ENCODE measurements at places on chromosomes 5 and 9.

DNA sequence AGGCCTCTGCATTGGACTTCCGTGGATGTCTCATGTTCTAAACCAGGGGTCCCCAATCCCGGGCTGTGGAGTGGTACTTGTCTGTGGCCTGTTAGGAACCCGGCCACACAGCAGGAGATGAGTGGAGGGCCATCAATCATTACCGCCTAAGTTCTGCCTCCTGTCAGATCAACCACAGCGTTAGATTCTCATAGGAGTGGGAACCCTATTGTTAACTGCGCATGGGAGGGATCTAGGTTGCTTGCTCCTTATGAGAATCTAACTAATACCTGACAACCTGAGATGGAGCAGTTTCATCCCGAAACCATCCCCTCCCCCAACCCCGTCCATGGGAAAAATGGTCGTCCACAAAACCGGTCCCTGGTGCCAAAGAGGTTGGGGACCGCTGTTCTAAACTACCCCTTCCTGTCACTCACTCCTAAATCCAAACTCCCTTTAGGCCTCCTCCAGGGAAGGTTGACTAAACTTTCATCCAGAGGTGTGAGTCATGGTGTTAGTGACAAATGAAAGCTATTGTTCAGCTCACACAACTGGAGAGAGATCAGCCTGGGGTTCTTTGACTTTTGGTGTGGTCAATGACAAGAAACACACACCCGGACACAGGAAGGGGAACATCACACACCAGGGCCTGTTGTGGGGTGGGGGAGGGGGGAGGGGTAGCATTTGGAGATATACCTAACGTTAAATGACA lies 9.5 kb downstream of the KCNV2 start:
- DNase-seq, result no peak

DNA sequence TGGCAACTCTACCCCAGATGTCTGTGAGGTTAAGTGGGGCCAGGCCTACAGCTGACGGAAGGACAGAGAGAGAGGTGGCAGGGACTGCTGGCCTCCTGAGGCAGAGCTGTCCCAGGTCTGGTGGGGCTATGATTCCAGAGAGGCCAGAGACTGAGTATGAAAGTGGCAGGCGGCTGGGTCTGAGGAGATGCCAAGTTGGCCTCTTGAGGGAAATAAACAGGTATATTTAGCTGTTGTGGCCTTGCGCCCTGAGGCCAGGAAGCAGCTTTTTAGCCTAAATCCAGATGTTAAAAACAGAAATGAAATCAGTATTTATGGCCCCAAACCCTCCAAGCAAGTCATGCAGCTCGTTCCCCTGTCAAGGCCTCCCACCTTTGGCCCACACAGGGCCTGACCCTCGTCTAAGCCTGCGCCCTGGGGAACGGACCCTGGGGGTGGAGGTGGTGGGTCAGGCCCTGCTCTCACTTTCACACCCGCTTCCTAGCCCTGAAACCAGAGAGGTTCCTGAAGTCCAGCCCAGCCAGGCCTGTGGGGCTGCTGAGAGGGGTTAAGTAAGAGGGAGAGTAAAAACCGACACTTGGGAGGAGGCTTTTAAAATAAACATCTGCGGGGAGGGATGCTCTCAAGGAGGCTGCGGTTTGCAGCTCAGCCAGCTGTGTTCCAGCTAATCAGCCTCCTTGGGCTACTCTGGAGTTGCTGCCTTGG lies 18.7 kb downstream of the PCDHGC5 start:
- DNase-seq, result no peak

GRCh38 chr5:56802205-56802604 lies 13.1 kb upstream of the MAP3K1 start:
- DNase-seq, result no peak

DNA sequence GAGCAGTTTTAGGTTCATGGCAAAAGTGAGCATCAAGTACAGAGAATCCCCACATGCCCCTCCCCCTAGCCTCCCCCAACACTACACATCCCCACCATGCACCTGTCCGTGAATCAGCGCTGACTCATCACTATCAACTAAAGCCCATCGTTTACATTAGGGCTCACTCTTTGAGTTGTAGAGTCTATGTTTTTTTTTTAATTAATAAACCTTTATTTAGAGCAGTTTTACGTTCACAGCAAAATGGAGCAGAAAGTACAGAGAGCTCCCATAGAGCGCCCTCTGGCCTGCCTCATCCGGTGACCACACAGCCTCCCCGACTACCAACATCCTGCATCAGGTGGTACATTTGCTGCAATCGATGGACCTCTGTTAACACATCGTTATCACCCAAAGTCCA lies 47.9 kb upstream of the UNC5A start:
- no peak for DNase-seq

GRCh38 chr9:5450359-5451091 lies at the start of gene CD274:
Gene CD274, plus strand, starts transcription at chr9:5450542. Its CDS starts 5,572 bp downstream, at chr9:5456114.
- peak; percentile 77 for DNase-seq

- no peak for DNase-seq
These were observed 3.7 kb downstream of the TMEM245 start for GRCh38 chr9:109115931-109116526.

- DNase-seq, result no peak
These were observed 10.7 kb upstream of the CREBRF start for GRCh38 chr5:173045474-173045873.

DNA sequence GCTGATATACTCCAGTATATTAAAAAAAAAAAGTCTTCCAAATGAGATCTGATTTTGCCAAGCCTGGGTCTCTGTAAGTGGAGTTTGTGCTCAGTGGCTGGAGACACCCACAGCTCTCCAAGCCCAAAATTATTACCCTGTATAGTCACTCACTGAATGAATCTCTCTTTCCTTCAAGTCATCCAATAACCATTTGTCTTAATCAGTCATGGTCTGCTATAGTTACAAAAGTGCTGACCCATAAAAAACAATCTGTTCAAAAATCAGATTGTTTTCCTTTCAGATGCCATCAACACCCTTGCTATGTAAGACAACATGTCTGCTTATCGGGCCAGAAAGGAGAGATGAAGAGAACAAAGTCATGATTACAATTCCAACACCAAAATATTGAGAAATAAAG lies 159.4 kb upstream of the FST start:
- no peak for DNase-seq

DNA sequence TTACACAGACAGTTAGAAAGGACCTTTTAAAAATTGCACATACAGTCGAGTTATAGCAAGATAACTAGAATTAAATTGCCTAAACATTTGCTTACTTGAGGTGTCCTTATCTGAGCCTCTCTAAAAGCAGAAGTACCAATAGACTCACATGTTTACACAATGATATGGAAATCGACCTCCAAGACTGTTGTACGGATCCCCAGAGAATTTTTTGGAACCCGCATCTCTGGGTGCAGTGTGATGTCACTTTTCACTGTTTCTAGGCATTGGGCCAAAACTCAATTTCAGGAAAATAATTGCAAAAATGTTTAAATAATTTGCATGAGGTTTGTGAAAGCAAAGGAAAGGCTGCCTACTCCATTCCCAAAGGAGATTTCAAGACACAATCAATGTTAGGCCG lies 63.1 kb upstream of the ATG10 start:
- no peak for DNase-seq

DNA sequence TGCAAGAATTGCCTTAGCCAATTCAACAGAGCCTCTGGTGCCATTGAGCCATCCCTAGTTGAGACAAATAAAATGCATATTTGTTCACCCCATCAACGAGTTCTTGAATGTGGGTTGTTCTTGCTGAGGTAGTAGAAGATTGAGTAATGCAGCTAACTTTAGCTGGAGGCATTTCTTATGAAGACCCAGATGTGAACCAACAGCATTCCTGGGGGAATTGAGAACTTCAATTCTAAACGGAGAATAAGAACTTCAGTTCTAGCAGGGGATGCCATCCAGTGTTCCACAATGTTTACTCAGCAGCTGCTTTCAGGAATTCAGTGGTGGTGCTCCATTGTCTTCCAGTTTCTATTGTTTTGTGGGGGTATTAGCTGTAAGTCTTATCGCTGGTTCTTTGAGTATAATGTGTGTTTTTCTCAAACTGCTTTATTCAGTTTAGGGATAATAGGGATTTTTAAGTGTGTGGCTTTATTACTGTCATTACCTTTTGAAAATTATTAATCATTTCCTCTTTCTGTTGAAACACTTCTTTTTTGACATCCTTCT lies 1968.2 kb upstream of the NUDT12 start:
- no peak for DNase-seq

GRCh38 chr5:94544875-94545547 lies 73.4 kb downstream of the KIAA0825 start:
- DNase-seq, result peak; percentile 47

GRCh38 chr9:19922476-19923118 lies 133.8 kb upstream of the SLC24A2 start:
- peak; percentile 26 for DNase-seq

DNA sequence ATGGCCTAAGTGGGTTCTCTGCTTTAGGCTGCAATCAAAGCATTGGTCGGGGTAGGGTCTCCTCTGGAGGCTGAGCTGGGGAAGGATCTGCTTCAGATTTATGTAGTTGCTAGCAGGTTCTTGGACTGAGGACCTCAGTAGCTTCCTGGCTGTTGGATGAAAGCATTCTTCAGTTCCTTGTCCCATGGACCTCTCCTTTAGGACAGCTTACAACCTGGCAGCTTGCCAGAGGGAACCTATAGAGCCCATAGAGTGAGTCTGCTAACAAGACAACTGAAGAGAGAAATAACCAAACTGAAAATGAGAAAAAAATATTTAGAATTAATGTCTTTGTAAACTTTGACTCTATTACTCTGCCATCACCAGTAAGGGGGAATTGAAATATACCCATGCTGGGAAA lies 12.4 kb downstream of the MRPS30 start:
- DNase-seq, result no peak

DNA sequence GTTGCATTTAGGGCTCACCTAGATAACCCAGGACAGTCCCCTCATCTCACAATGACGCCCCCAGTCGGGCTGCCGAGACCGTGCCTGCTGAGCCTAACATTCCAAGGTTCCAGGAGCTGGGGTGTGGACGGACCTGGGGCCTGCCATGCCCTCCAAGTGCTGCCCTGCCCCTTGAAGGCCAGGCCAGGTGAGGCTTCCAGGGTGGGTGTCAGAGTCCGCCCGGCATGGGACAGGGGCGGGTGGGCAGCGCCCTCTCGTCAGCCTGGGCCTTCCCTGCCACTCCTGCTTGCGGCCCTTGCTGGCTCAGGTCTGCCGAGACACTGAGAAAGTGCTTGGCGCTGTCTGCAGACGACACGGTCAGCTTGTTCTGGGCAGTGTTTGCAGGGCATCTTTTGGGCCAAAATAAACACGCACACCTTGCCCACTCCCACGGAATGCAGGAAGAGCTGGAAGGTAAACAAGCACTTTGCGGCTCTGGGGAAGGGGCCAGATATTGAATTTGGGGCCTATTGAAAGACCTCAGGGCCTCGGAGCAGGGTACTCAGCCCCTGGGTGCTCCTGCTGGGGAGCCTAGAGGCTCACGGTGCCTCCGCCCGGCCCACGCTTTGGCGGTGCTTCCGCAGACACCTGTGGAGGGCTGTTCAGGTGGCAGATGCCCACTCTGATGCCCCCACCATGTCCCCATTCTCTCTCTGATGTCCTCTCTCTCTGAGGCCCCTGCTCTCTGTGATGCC lies 4.2 kb upstream of the SCGB3A1 start:
- DNase-seq, result no peak

- no peak for DNase-seq
These were observed 33.1 kb upstream of the PRXL2C start for GRCh38 chr9:96688187-96688586.

- DNase-seq, result no peak
These were observed 971.3 kb upstream of the CDH18 start for GRCh38 chr5:20959347-20959746.

- DNase-seq, result no peak
These were observed 136.7 kb upstream of the HAPLN1 start for GRCh38 chr5:83857341-83857740.

GRCh38 chr5:64156261-64156660 lies 9.4 kb upstream of the RNF180 start:
- no peak for DNase-seq

DNA sequence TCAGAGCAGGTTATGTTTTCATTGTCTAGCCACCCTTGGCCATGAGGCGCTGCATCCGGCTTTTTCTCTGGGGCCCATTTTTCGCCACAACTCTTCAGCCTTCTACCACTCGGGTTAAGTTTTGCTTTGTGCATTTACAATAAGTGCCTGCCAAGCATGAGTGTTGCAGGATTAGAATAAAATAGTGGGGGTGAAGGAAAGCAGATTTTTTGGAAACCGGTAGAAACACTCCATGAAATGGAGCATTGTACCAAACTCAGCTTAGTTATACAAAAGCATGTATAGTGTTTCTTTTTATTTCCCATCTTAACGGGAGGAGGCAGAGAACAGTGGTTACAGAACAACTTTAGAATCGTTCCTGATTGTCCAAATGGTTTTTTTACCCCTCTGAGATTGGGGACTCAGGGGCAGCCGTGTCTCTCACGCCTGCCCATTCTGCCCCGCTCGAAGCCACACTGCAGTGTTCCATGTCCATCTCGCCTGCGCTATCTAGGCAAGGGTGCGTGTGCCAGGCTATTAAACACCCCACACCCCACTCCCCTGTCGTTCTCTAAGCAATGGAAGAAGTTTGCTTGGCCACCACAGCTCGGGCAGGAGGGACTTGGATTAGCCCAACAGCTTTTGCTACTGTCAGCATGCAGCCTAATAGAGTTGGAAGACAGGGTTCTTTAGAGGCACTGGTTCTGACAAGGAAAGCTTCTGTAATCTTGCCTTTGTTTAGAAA lies 268.8 kb upstream of the WWC1 start:
- DNase-seq, result no peak

DNA sequence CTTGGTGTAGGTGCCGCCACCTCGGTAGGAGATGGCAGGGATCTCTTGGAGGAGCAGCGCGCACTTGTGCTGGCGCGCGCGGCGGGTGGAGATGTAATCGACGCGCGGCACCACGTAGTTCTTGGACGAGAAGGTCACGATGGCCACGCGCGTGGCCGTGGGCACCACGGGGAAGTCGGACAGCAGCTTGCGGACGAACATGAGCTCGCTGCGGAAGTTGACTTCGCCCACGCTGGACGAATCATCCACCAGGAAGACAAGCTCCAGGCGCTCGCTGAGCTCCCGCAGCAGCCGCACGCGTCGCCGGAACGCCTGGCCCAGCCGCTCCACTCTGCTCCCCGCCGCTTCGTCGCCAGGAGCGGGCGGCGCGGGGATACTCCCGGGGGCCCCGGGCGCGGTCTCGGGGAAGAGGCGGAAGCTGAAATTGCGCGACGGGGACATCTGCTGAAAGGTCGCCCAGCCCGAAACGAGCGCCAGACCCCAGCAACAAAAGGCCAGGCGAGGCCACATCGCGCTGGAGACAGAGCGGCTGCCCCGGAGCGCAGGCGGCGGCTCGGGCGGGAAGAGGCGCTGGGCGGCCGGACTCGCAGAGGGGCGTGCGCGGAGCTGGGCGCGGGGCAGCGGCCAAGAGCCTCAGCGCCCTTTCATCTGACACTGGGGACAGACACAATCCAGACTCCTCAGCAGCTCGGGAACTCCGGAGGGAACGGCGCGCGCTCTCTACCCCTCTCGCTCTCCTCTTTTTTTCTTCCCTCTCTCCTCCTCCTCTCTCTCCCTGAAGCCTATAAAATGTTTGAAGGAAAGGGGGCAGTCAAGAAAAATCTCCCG lies at the start of gene SVEP1:
TSS of gene SVEP1 (minus strand) at position 708 of the 828 bp plus-strand sequence. CDS start at position 510, 198 bp downstream.
- DNase-seq, result no peak

DNA sequence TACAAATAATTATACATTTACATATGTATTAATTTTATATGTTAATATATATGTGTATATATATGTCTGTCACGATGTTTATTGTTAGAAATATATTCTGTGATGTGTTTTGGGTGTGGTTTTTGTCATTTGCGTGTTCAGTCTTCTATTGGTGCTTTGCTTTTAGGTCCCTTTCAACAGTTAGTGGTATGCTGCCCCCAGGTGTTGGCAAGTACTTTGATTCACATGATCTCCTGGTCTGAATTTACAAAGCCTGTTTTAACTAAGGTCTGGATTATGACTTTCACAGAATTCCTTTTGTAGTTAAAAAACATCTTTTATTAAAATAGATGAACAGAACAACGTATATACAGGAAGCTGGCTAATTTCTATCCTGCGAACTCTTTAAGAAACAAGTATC lies 271.5 kb downstream of the CCDC171 start:
- DNase-seq, result no peak
